ENCODE measurements at places on chromosomes 16 and 17.

DNA sequence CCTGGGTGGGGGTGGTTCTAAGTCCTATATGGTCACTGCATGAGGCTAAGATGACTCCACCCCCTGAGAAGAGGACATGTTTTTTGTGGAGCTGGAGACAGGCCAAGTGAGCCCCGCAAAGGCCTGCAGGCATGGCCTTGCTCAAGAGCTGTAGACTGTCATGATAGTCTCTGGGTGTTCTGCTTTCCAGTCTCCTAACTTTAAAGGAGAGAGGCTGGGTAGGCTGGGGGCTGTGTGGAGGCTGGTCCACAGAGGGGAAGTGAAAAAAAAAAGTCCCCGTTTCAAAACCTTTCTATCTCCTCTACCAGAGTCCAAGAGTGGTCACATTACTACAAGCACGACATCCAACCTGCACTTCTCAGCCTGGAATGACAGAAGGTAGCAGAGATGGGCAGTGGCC, 27.1 kb downstream of the CDRT4 start:
- DNase-seq = no peak

GRCh38 chr17:1648173-1648962, 1.3 kb downstream of the RILP start:
- DNase-seq = peak; percentile 30

- no peak for DNase-seq
Measured at GRCh38 chr16:35011-35677, 18.3 kb downstream of the POLR3K start.

DNA sequence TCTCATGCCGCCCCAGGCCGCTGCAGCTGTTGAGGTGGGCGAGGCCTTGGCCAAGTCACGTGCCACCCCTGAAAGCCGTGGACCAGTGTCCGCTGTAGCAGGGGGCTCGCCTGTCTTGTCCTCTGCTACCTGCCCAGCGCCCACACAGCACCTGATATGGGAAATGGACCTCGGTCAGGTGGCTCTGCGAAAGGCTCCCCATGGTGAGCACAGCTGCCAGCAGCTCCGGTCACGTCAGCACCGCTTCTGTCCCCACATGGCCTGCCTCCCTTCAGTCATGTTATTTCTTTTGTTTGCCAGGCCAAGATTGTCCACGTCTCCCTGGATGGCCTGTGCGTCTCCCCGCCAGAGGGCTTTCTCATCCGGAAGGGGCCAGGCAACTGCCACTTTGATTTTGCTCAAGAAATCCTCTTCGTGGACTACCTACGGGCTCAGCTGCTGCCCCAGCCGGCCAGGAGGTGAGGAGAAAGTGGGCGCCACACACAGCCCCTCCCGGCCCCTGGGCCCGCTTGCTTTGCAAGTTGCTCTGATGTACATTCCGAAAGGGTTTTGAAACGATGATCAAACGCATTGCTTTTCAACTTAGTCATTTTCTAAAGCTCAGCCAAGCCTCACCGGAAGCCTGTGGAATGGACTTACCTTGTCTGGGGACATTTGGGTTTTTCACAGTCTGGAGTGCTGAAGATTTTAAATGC, 219.8 kb downstream of the KATNIP start:
- peak; percentile 82 for DNase-seq

- DNase-seq = no peak
Measured at GRCh38 chr16:4771646-4772045, 4.7 kb upstream of the ZNF500 start.

DNA sequence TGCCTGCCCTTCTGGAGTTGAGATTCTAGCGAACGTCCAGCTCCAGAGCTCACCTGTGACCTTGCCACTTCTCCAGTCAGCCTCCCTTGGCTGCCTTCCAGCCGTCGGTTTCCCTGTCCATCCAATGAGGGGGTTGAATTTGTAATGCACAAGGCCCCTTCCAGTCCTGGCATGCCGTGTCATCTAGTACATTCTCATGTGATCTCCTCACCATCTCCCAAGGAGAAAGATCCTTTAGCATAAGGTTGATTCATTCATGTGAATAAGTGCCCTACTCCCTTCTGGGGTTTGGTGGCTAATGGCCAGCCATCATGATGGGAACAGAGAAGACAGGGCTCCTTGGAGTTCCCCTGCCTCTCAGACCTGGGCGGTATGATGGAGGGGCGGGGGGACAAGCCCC, 18.9 kb upstream of the ABCC3 start:
- no peak for DNase-seq

DNA sequence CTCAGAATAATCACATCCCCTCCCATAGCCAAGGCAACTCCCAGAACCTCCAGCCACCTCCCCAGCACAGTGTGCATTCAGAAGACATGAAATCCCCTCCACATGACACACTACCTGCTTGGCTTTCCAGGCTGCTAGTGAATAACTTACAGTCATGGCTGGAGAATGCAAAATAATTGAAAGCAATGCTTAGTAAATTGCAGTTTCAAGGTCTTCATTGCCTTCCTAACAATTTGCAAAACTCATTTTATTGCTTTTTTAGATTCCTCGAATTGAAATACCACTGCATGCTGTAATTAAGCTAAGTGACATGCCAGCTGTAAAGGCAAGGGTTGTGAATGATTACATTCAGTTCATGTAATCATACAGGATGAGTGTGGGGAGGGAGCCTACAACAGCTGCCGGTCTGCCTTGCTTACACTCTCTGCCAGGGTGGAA, 29.0 kb upstream of the HOXB13 start:
- DNase-seq = peak; percentile 16
